Activated naive CD8-positive, alpha-beta T cell treated with anti-CD3 and anti-CD28 coated beads for 36 hours (primary cell): ENCODE measurements at places on chromosomes 5 and 9. TPM values are rescaled to one million over a fixed set of nuclear protein-coding genes. Genes with fewer than 3 reads are reported as not detected.
A peak's percentile ranks its signal among the peaks of the same experiment; 100 is the strongest.

- no peak for DNase-seq
These were observed 55.9 kb upstream of the BARX1 start for GRCh38 chr9:94010980-94011533.

DNA sequence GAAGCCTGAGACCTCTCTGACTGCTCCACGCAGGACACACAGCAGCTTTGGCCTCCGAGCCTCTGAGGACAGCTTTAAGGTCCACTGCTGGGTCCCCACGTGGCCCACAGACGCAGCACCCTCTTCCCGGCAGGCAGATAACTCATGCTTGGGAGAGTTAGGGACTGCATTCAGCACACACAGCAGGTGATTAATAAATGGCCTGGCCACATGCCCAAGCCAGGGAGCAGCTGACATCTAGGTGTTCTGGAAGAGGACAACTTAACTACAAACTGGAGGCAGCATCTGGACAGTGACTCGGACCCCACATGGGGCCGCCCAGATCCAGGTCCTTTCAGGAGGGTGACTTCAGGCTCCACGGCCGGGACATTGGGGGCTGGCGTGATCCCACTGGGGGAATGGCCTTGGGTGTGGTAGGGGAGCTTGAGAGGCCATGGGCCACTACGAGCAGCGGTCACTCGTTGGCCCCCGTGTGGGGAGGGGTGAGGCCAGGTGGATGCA, 11.3 kb downstream of the NINJ1 start:
- no peak for DNase-seq

GRCh38 chr9:108049026-108049607, 559.5 kb upstream of the KLF4 start:
- DNase-seq = no peak

OR2K2 gene
- total RNA-seq = not detected

PTGES gene
- total RNA-seq = 0.21 TPM

DNA sequence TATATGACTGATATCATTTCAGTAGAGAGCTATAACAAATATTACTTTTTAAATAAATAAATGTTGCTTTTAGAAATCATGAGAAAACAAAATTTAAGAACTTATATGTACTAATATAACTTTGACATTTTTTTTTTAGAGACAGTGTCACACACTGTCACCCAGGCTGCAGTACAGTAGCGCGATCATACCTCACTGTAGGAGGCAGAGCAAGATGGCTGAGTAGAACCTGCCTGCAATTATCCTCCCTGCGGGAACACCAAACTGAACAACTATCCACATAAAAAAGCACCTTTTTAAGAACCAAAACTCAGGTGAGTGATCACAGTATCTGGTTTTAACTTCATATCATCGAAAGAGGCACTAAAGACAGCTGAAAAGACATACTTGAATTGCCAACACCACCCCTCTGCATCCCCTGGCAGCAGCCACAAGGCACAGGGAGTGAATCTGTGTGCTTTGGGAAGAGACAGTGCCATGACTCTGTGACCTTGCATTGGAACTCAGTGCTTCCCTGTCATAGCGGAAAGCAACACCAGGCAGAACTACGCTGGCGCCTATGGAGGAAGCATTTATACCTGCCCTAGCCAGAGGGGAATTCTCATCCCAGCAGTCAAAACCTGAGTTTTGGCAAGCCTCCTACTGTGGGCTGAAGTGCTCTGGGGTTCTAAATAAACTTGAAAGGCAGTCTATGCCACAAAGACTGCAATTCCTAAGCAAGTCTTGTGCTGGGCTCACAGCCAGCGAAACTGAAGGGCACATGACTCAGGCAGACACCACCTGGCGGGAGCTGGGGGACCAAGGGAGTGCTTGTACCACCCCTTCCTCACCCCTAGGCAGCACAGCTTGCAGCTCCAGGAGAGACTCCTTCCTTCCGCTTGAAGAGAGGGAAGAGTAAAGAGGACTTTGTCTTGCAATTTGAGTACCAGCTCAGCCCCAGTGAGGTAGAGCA, 142.7 kb downstream of the FBXL17 start:
- DNase-seq = no peak

NRARP gene
- total RNA-seq = 5.3 TPM

GRCh38 chr5:72383280-72383679, 63.1 kb downstream of the PTCD2 start:
- DNase-seq = no peak

FNIP1 gene
- 15.7 TPM for total RNA-seq

TRIM36 gene
- 0.04 TPM for total RNA-seq

MEGF9 gene
- 3.8 TPM for total RNA-seq

C5orf52 gene
- not detected for total RNA-seq

GFI1B gene
- total RNA-seq = not detected

DNA sequence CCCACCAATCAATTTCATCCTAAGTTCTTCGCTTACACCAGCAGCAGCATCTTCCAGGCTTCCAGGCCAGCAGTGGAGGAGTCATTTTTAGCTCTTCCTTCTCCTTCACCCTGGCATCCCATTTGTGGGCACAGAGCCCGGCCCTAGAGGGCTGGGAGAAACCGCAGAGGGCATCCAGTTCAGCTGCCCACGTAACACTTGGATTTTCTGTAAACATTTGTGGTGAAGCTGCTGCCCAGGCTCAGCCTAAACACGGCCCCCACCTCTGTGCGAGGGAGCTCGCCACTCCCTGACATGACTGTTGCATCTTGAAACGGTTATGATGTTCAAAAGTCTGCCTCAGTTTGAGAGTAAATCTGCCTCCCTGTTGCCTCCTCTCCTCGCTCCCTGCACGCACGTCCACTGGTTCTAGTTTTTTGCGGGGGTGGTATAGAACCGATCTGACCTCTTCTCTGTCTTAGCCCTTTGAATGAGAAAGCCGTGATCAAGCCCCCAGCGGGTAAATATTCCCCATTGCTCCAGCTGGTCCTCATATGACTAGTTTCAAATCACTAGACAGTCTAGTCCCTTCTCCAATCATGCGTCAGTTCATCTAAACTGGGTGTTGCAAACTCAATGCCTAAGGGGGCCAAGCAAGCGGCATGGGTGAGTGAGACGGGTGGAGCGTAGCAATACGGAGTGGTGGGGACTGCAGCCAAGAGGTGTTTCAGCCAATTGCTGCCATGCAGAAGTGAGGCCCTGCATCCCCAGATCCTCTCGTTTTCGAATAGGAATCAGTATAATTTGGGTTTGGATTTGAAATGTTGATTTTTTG, 34.9 kb upstream of the N4BP3 start:
- no peak for DNase-seq

DNA sequence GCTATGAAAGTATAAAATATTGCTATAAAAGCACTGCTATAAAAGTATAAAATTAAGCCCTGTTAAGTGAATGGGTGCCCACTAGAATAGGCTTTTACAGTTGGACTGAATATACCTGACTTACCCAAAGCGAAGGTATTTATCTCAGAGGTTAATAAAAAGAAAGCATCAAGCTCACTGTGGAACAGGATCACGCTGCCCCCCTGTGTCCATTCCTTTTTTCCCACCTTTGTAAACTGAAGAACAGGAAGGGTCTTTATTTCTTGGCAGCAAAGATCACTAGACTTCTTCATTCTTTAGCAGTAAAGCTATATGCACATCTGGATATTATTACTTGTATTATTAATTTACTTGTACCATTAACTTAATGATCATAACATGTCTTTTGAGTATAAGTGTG, 22.1 kb upstream of the PLPP6 start:
- peak; percentile 19 for DNase-seq

- DNase-seq = no peak
These were observed 36.9 kb upstream of the ANKRD55 start for GRCh38 chr5:56270058-56270457.

ADAMTS13 gene
- 1.0 TPM for total RNA-seq

DNA sequence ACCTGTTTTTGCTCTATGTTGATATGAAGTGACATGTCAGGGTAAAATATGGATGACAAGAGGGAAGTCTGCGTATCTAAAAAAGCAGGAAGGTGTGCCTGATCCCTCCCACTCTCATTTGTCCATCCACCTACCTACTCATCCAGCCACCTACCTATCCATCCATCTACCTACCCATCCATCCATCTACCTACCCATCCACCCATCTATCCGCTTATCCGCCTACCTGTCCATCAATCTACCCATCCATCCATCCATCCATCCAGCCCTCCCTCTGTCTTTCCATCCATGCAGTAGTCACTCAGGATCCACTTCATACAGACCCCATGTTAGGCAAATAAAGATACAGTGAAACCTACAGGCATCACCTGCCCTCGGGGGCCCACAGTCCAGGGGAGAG, 32.4 kb downstream of the LMX1B start:
- no peak for DNase-seq

- no peak for DNase-seq
These were observed 578.1 kb downstream of the CSNK1G3 start for GRCh38 chr5:124090115-124090514.

- no peak for DNase-seq
These were observed 3.5 kb downstream of the RXFP3 start for GRCh38 chr5:33939556-33940262.

FCN1 gene
- not detected for total RNA-seq

COL5A1 gene
- 0.24 TPM for total RNA-seq

GRCh38 chr5:32277798-32278197, 34.9 kb downstream of the MTMR12 start:
- DNase-seq = no peak

DNA sequence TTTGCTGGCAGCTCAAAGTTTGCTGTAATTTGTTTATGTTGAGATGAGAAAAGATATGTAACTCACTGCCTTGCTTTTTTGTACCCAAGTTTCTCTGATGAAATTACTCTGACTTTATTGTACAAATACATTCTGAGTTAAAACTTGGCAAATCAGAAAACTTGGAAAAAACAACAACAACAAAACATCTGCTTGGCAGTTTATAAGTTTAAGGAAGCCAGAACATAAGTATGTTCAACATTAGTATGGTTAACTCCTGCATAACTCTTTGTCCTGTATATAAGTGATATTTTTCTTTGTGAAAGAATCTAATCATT, 233.1 kb downstream of the MAST4 start:
- DNase-seq = no peak

GRCh38 chr9:93968451-93969327, 13.5 kb upstream of the BARX1 start:
- no peak for DNase-seq

GRCh38 chr9:121748074-121748473, 96.6 kb downstream of the DAB2IP start:
- DNase-seq = no peak

DNA sequence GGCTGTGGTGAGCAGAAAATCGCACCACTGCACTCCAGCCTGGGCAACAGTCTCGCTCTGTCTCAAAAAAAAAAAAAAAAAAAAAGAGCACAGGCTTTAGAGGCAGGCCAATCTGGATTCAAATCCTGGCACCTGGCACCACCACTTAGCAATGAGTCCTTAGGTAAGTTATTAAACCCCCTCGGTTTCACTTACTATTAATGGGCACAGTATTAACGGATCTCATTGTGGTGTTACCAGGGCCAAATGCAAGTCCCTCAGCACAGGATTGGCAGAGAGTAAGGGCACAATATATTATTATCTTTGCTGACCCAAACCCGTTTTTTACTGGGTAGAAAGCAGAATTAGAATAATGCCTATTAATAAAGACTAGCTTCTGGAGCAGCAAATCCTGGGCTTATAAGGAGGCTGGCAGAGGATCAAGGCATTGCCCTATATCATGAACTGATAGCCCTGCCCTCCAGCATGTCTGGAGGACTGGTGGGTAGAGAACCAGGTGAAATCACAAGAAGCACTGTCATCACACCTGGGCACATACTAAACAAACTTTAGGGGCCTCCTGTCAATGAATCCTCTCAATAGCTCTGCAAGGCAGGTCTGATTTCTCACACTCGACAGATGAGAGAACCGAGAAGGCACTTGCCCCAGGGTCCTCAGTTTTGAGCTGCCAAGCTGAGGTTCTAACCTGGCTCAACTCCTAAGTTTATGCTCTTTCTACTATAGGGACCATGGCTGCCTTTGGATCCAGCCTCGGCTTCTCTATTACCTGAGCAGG, 17.7 kb downstream of the PCDHGC5 start:
- no peak for DNase-seq

DNA sequence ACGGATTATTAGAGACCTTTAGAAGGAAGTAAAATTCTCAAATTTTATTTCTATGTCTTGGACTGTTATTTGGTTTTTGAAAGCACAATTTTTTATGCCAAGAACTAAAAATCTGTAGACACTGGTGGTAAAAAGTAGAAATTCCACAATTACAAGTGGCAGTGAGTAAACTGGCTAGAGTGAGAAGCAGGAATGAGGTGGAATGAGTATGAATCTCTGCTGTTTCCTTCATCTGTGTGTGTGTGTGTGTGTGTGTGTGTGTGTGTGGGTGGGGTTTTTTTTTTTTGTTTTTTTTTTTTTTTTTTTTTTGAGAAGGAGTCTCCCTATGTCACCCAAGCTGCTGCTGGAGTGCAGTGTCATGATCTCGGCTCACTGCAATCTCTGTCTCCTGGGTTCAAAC, 94.2 kb downstream of the TLE4 start:
- no peak for DNase-seq

- DNase-seq = no peak
These were observed 267.4 kb downstream of the GAS1 start for GRCh38 chr9:86679909-86680308.
